Esophagus muscularis mucosa (tissue), 4 donors: ENCODE measurements at places on chromosomes 5 and 9.

GRCh38 chr5:98749046-98749445, 24.4 kb upstream of the RGMB start:
- DNase-seq, result no peak

- DNase-seq, result no peak
These were observed 314.1 kb upstream of the PTGER4 start for GRCh38 chr5:40365342-40366330.

DNA sequence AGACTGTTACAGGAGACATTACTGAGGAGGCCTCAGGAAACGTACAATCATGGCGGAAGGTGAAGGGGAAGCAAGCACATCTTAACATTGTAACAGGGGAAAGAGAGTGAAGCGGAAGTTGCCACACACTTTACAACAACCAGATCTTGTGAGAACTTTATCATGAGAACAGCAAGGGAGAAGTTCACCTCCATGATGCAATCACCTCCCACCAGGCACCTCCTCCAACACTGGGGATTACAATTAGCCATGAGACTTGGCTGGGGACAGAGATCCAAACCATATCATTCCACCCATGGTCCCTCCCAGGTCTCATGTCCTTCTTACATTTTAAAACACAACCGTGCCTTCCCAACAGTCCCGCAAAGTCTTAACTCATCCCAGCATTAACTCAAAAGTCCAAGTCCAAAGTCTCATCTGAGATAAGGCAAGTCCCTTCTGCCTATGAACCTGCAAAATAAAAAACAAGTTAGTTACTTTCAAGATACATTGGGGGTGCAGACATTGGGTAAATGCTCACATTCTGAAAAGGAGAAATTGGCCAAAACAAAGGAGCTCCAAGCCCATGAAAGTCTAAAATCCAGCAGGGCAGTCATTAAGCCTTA, 138.3 kb downstream of the TMEM161B start:
- no peak for DNase-seq

DNA sequence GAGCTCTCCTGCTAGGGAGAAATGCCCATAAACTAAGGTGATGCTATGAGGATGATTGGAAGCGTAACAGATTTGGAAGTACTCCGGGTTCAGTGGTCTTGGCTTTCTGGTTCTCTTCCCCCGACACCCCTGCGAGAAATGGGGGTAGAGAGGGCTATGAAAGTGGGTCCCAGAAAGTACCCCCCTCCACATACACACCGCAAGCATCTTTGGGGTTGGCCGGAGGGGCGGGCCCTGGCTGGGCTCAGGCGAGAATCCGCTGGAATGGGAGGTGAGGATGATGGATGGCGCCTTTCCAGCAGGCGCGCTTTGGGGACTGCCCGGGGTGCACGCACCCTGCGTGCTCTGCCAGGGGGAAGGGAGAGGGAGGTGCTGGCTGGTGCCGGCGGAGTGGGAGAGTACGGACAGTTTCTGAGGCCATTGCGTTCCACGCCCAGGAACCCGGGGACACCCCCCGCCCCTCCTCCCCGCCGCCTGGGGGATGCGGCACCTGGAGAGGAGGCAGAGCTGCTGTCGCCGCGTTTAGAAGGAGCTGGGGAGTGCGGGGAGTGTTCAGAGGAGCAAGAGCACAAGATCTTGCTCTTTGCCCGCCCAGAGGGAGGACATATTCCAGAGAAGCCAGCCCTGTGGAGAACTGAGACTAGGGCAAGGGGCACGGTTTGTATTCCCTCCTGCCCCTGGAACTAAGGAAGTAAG, 1.9 kb downstream of the PCSK5 start:
- no peak for DNase-seq

- DNase-seq, result no peak
These were observed 301.2 kb downstream of the PSAT1 start for GRCh38 chr9:78598120-78598519.

DNA sequence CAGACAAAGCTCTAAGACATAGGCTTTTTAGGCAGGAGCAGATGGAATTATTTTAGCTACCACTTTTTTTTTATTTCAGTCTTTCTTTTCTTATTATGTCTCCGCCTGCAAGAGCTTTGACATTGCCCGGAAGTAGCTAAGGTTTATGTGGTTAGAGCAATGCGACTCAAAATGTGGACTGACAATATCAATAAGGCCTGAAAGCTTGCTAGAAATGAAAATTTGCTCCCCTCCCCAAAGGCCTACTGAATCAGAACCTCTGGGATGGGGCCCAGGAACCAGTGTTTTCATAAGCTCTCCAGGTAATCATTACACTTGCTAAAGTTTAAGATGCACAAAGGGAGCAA, 81.3 kb downstream of the SUSD1 start:
- peak; percentile 29 for DNase-seq

GRCh38 chr5:99331061-99331460, 402.3 kb upstream of the CHD1 start:
- DNase-seq, result no peak

- DNase-seq, result no peak
These were observed 123.3 kb downstream of the MLLT3 start for GRCh38 chr9:20499013-20499412.

DNA sequence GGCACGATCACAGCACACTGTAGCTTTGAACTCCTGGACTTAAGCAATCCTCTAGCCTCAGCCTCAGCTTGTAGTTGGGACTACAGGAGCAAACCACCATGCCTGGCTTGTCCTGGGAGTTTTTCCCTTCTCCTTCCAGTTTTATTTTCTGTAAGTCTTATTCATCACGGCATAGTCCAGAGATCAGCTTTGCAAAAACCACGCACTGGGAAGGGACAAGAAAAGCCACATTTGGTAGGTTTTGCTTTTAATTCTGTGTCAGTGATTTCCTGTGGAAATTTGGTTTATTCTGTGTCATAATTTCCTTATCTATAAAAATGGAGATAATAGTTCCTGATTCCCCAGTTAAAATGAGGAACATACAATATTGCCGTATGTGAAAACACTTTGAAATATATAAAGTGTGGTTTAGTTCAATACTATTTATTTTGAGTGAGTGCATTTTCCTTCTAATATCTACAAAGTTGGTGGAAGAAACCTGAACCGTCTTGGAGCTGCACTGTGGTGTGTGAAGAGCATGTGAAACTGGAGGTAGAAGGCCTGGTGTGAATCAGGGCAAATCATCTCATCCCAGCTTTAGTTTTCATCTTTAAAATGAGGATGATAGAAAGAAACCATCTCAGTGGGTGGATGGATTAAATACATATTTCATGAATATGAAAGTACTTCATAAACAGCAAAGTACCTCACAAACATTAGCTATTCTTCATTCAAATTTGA, 92.8 kb upstream of the ELL2 start:
- DNase-seq, result no peak

DNA sequence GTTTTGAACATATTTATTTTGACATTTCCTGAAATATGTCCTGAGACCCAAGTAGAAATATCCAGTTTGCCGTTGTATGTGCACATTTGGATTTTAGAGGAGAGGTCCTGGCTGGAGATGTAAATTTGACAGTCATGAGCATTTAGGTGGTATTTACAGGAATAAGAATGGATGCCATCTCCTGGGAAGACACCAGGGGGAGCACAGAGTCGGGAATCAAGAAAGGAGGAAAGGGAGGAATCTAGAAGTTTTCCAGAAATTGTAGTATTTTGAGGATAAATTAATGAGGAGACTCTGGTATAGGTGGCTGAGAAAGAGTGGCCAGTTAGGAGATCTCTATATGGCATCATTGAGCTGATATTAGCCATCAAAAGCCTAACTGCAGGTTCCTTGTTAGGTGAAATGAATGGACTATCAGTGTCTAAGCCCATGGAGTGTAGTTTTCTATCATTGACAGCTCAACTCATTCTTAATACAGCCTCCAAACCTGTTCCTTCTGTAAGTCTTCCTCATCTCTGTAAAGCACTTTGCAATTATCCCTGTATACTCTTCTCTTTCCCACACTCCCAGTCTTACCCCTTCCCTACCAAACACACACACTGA, 7.2 kb downstream of the GAPT start:
- DNase-seq, result no peak

GRCh38 chr5:95445995-95446394, 54.8 kb downstream of the FAM81B start:
- no peak for DNase-seq

- DNase-seq, result no peak
These were observed 169.7 kb downstream of the GOLPH3 start for GRCh38 chr5:32004404-32004803.

DNA sequence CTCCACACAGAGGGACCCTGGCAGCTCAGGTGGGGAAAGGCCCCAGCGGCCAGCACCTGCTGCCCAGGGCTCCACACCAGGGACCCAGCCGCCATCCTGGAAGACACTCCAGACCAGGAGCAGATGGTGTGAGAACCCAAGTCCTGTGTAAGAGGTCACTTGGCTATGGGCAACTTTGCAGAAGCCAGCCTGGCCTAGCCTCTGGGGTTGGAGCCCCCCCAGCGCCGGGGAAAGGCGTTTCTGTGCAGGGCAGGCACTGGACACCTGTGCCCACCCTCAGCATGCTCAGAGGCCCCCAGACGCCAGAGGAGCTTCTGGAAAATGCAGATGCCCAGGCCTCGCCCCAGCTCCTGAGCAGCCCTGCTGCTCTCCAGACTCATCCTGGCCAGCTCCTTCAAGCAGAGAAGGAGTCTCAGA, 34.0 kb downstream of the RASGEF1C start:
- no peak for DNase-seq

- no peak for DNase-seq
These were observed 1029.6 kb downstream of the CDH12 start for GRCh38 chr5:21823588-21823987.

DNA sequence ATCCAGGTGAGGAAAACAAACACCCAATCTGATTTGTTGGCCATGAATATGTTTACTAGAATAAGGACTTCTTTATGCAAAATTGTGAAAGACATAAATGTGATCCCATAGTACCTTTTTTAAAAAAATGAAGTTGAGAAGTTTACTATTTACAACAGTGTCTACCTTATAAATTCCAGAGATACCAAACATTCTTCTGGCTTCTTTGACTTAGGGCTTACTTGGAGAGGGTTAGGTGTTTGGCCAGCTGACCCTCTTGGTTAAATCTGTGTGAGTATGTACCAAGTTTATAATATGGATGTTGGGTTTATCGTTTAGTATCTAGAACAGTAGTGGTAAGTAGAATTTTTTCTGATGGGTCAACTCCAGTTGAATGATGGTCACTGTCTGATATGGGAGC, 212.3 kb downstream of the DOCK8 start:
- DNase-seq, result no peak

GRCh38 chr9:35731415-35732184, 395 bp downstream of the TLN1 start:
- no peak for DNase-seq

GRCh38 chr9:4299005-4299795, 668 bp downstream of the GLIS3 start:
- no peak for DNase-seq

GRCh38 chr9:132061526-132061925, 18.1 kb downstream of the MED27 start:
- no peak for DNase-seq

GRCh38 chr9:93505541-93506132, 52.3 kb upstream of the FAM120AOS start:
- DNase-seq, result no peak

GRCh38 chr9:132171702-132172101, 9.8 kb downstream of the NTNG2 start:
- DNase-seq, result no peak

GRCh38 chr5:133967124-133967523, 1.3 kb downstream of the C5orf15 start:
- peak; percentile 37 for DNase-seq
